ENCODE measurements at places on chromosomes 11 and 22. TPM values are rescaled to one million over a fixed set of nuclear protein-coding genes. Genes with fewer than 3 reads are reported as not detected.

DNA sequence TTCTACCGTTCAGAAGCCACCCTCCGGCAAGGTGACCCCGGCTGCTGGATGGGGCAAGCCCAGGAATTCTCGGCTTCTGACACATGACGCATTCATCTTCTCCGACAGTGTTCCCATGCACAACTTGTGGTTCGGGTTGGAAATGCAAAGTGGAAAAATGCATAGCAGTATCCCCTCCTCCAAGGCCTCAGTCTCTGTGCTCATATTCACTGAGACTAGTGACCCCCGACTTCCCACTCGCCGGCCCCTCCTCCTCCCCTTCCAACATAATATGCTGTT, 70.0 kb upstream of the NTM start:
- no peak for DNase-seq

GRCh38 chr11:59141673-59142460, 789 bp upstream of the FAM111A start:
- no peak for DNase-seq

GRCh38 chr22:47023871-47024270, 261.4 kb downstream of the TBC1D22A start:
- no peak for DNase-seq

Gene PANX3
- not detected for total RNA-seq
